Activated naive CD4-positive, alpha-beta T cell (primary cell): ENCODE measurements at places on chromosomes 16 and 17.

DNA sequence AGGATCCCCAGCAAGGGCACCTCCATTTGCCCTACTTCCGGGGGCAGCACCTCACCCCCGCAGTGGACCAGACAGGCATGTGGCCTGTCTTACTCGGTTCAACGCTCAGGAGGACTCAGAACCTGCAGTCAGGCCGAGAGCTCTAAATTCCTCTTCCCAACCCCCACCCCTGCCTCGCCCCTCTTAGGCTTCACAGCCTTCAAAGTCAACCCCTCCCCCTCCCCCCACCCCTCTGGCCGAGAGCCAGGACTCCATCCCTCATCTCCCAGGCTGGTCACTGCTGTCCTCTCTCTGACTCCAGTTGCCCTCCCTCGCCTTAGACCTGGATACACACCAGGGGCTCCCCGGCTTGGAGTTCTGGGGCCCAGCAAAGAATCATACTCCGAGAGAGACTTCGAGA lies 8.1 kb upstream of the HS3ST6 start:
- no peak for DNase-seq

DNA sequence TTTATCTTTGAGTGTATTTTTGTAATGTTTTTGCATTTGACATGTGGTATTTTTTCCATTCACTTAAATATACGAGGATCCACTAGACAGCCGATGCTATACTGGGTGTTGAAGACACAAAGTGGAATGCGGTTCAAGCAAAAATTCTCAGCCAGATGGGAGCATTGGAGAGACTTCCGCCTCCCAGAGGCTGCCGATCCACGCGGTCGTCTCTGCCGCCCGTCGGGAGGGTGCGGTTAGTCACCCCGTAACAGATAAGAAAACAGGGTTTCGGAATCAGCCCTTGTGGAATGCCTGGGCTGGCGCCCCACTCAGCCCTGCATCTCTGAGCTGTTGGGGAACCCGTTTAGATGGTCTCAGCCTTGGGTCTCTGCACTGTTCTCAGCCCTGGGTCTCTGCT lies 7.3 kb downstream of the GSE1 start:
- DNase-seq, result no peak

GRCh38 chr16:55508271-55508921 lies 476 bp upstream of the LPCAT2 start:
- no peak for DNase-seq

- DNase-seq, result no peak
Observed at GRCh38 chr16:17343728-17344127, 127.0 kb downstream of the XYLT1 start.

DNA sequence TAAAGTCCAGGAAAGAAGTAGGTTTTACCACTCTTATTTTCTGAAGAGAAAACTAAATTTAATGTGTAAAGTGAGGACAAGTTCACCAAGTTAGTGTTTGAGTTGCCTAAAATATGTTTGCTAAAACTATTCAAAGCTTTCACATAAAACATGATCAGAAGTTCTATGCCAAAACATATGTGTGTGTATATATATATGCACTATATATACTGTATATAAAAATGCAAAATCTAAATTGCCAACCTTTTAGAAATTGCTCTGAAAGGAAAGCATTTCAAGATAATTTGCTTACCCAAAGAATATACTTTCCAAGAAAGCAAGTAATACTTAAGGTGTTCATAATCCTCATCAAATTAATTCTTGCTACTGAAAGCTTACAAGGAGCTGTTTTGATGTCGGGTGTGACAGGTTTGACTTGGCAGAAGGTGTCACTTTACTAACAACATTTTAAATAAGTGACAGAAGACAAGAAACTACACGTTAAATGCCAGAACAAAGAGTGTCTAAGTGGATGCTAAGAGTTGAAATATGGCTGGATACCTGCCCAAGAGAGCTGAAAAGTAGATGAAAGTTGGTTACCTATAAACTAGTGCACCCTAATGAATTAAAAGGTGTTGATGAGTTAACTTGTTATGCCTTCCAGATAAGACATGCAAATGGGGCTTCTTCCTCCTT lies 32.3 kb upstream of the STH start:
- no peak for DNase-seq

- no peak for DNase-seq
Observed at GRCh38 chr17:38558728-38559050, 47.1 kb downstream of the SRCIN1 start.

DNA sequence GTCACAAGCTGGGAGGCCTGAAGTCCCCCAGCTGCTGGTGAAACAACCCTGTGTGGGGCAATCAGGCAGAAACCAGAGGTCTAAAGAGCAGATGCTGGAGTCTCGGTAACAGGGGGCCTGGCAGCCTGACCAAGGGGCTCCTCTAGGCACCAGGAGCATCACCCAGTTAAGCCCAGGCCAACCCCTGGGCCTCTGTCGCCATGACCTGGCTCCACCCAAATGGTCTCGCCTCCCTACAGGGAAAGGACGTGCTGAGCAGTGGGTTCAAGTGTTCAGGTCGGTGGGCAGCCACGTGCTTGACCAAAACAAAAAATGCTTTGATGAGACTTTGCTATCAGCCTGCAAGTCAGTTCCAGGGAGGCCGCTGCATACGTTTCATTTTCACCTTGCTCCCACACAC lies 240.3 kb downstream of the ZNF423 start:
- DNase-seq, result no peak

- no peak for DNase-seq
Observed at GRCh38 chr16:23131436-23131835, 17.8 kb downstream of the USP31 start.

DNA sequence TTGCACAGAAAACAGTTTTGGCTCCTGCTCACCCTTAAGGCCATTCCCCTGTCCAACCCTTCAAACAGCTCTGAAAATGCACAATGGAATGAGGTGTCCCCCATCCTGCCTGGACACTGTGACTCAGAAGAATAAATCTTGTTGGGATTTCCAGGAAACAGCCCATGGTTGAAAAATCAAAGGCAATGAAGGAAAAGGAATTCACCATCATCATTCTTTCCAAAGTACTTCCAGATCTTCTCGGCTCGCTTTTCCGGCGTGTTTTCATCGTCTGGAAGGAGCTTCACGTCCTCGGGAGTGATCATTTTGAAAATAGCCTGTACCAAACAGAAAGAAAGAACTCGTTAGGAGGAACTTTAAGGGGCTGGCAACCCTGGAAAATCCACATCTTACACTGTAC lies 4.3 kb downstream of the RCVRN start:
- DNase-seq, result no peak
